ENCODE measurements at places on chromosomes 7 and 10.

DNA sequence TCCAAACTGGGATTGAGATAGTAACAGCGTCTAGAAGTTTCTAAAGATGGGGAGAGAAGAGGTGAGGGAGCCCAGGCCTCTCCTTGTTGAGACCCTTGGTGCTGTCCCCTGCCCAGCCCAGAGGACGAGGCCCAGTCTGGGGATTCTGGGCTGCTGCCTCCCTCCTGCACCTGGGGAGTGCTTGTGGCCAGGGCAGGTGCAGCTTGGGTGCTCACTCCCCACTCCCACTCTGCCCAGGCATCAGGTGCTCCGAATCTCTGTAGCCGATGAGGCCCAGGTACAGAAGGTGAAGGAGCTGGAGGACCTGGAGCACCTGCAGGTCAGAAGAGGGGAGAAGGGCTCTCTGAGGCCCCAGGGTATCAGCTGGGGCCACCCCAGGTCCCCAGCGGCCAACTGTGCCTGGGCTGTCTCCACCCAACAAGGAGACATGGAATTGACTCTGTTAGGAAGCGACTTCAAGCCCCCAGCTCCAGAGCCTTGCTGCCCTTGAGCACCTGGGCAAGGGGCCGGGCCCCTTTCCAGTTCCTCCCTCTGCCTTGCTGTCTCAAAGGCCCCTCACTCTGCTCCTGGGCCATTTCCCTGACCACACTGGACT is 664 bp downstream of the CPA1 start:
- no peak for DNase-seq

DNA sequence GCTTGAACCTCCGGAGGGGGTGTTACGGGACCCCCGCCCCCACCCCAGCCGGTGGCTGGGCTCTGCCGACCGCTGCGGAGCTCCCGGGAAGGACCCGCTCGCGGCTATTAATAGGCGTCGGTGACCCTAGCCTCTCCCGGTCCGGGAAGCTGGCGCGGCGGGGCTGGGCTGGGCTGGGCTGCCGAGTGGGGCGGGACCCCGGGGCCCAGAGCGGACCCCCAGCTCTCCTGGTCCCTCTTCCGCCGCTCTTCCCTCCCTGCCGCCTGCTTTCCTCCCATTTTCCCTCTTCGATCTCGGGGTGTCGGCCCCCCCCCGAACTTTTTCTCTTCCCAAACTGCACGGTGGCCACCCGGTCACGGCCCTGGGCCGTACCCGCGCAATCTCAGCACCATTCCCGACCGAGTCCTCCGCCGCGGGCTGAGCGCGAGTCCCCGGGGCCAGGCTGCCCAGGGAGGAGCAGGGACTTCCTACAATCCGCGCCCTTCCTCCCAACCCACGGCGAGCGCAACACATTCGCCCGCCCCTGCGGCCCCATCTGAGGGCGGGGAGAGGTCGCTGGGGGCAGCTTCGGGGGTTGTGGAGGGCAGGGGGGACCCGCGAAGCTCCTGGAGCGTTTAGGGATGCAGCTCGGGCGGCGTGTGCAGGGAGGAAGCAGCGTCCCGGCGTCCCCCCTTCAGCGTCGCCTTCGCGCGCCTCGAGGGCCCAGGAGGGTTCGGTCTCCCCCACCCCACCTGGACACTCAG is 3.1 kb upstream of the ELFN1 start:
- no peak for DNase-seq

- no peak for DNase-seq
Measured at GRCh38 chr7:155316427-155317113, 18.9 kb downstream of the INSIG1 start.

- no peak for DNase-seq
Measured at GRCh38 chr7:18792871-18793595, 297.5 kb downstream of the HDAC9 start.

GRCh38 chr7:52540041-52540440 is 495.4 kb upstream of the POM121L12 start:
- no peak for DNase-seq

- no peak for DNase-seq
Measured at GRCh38 chr7:99822731-99823718, 4.8 kb upstream of the CYP3A43 start.

GRCh38 chr7:107432261-107432660 is 37.6 kb upstream of the GPR22 start:
- no peak for DNase-seq

DNA sequence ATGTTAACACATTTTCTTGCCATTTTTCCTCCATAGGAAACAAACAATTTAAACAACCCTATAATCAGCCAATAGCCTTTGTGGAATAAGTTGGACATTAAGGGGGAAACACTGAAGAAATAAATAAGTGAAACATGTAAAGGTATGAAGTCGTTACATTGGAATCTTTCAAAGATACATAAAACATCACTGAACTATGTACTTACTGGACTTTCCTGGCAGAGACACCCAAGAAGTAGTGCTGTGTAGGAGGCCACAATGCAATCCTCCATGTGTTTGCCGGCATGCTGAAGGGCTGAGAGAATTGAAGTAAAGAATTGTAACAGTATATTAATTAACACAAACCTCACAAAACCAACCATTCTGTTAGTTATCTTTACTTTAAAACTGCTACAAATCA is 76.5 kb upstream of the GRID1 start:
- DNase-seq, result no peak

GRCh38 chr7:2863461-2864066 is 19.5 kb upstream of the GNA12 start:
- no peak for DNase-seq

DNA sequence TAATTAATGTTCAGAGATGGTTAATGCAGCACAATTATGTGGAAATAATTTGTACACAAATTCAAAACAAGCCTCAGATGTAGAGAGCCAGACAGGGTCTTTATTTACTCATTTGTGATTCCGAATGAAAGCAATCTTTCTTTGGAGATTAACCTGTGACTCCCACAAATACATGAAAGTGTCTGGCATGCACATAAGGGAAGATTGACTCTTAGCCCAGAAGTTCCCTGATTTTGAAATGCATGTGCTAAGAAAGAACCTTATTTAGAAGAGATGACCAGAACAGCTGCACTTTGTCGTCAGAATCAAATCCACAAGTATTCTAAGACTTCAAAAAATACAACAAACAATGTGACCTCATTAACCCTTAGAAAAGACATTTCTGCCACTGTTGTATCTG is 45.1 kb downstream of the RNLS start:
- DNase-seq, result no peak

- no peak for DNase-seq
Measured at GRCh38 chr7:105101864-105102263, 87.9 kb downstream of the KMT2E start.

GRCh38 chr7:26443751-26444150 is 152.1 kb downstream of the SNX10 start:
- DNase-seq, result no peak

- DNase-seq, result no peak
Measured at GRCh38 chr10:45280113-45280760, 35.2 kb downstream of the OR13A1 start.

DNA sequence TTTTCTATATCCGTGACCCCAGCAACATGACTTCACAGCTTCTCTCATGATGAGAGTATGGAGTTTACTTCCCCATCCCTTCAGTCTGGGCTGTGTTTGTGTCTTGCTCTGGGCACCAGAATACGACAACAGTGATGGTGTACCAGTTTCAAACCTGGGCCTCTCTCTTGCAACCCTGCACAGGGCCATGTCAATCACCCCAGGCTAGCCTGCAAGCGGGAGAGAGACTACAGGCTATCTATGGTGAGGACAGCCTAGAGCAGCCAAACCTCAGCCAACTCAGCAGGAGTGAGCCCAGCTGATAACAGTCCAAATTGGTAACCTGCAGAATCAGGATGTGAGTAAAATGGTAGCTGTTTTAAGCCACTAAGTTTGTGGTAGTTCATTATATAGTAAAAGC is 235.8 kb downstream of the CHCHD3 start:
- DNase-seq, result no peak

DNA sequence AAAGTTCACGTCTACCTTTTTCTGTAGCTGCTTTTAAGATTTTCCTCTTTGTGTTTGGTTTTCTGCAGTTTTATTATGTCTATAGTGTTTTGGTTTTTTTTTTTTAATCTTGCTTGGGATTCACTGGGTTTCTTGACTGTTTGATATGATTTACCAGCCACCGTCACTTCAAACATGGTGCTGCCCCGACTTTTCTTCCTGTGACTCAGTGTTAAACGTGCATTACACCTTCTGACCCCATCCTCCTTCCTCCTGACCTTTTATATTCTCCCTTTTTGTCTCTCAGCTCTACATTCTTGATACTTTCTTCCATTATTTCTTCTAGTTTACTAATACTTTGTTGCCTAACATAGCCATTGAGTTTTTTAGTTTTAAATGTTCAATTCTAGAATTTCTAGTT is 61.5 kb downstream of the GNA12 start:
- DNase-seq, result no peak

GRCh38 chr7:37218956-37219355 is 229.7 kb downstream of the ELMO1 start:
- DNase-seq, result no peak

DNA sequence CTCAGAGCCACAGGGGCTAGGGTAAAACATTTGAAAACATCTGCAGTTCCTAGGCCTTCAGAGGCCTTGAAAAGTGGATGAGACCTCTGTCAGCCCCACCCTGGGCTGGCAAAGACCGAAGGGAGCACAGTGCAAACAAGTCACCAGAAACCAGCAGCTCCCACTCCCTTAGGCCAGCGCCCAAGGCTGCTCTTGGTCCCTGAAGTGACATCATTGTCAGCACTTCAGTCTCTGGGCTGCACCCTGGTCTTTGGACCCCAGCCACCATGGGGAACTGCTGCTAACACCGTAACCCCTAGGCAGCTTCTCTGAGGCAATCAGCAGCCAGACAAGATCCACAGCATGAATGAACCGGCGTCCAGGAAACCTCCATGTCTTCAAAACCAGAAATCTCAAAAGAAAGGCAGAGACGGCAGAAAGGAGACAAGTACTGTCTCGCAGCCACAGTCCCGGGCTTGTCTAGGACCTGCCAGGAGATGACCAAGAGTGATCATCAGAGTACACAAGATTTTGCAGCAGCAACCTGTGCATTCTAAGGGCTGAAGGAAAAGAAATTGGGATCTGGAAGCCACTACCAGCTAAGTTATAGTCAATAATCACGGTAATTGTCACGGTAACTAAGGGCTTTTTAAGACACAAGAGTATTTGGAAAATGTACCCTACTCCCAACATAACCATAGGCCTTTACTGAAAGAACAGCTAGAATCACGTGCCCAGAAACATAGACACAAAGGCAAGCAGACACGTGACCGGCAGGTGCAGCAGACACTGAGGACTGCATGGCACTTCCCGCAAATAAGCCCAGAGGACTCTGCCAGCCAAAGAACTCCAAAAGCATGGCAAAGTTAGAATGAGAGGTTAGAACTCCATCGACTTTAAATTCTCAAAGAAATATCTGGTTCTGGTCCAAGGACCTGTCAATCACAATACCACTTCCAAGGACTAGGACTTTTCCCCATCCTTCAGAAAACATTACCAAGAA is 23.3 kb downstream of the CPXM2 start:
- no peak for DNase-seq

DNA sequence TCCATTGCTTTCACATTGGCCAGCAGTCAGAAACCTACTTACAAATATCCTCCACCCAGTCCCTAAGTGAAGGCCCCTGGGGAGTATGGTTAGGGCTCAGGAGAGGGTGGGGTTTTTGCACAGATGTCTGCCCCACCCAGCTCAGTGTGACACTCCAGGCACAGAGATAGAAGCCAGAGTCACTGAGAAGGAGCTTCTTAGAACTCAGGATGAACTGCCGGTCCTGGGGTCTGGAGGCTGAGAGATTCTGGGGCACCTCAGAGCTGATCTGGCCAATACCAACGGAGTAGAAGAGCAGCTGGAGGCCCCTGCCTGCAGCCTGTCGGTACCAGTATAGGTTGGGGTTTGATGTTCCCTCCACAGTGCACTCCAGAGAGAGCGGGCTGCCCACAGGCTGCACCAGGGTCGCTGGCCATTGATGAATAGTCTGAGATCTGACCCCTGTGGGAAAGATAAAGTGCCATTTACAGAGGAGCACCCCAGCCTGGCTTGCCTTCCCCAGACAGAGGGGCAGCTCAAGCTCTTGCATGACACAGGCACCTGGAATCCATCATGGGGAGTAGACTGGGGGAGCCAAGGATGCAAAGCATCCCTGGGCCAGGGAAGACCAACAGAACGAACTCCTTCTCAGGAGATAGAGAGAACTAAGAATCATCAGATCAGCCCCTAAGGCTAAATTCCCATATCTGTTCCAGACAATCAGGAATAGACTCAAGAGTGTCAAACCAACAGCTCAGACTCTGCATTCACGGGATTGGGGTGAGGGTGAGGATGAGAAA is 41.9 kb downstream of the PRSS2 start:
- no peak for DNase-seq

Data from hypothalamus (tissue), 51 donors.